ENCODE measurements at places on chromosomes 16 and 17. TPM values are rescaled to one million over a fixed set of nuclear protein-coding genes. Genes with fewer than 3 reads are reported as not detected.

Gene DLX4
- 0.67 TPM for total RNA-seq

Gene C17orf113
- 0.48 TPM for total RNA-seq

Gene KRTAP2-3
- not detected for total RNA-seq

Gene DPEP3
- not detected for total RNA-seq

Gene ZFP1
- 3.1 TPM for total RNA-seq

Gene ZNF423
- 0.72 TPM for total RNA-seq

Gene CHST4
- not detected for total RNA-seq

Gene TMEM238L
- total RNA-seq, result 1.1 TPM

Gene TSPAN10
- 0.19 TPM for total RNA-seq

Gene G6PC1
- not detected for total RNA-seq

Gene IGF2BP1
- not detected for total RNA-seq

DNA sequence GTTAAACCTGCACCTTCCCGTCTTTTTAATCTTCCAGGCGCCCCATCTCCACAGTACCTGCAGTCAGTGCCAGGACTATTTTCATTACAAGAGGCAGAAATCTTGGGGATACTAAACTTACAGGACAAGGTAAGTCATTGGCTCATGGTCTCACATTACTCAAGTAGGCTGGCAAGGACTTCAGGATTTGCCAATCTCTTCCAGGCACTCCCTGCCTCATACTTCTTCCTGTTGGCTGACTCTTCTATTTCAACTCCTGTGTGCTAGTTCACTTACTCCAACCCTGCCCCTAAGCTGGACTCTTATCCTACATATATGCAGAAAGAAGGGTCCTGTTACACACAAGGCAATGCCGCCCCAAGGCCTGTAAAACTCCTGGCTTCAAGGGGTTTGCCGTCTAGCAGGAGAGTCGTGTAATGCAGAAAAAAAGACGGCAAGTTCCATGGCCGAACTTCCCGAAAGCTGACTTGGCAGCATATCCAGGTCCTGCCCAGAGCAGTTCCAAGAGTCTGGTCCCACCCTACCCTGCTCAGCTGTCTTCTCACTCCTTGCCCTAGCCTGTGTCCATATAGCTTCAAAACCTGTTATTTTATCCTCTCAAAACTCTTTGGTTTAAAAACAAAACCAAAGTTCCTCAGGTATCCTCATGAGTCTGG, 14.8 kb downstream of the ERN1 start:
- DNase-seq, result no peak

DNA sequence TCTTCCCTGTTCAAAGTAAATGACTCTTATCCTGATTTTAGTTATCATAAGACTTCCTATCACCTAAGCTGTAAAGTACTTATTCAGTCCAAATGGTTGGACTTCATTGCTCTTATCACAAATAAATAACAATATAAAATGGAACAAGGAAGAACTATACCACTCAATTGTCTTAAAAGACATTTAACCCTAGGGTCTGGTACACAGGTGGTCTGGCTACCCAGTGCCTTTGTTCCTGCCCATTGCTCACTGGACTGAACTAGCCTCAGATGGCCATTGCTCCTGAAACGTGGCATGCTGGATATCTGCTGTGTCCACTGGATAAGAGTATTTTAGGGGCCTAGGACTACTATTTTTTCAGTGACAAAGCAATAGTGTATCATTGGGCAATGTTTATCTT, 574.3 kb upstream of the CA10 start:
- no peak for DNase-seq

DNA sequence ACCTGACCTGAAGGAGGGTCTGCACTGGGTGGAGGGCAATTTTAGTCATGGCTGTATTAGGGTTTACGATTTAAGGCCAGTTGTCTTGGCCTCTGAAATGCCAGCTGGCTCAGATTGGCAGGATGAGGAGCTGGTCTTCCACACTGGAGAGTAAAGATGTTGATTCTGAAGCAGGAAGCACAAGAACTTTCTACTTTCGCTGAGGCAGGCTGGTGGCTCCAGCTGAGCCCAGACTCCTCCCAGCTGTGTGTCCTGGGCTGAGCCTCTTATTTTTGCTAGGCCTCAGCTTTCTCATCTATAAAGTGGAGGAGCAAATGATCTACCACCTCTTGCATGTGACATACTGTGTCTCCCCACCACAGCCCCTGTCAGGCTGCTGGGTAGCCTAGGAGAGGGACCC, 74.4 kb downstream of the MRM1 start:
- DNase-seq, result no peak

DNA sequence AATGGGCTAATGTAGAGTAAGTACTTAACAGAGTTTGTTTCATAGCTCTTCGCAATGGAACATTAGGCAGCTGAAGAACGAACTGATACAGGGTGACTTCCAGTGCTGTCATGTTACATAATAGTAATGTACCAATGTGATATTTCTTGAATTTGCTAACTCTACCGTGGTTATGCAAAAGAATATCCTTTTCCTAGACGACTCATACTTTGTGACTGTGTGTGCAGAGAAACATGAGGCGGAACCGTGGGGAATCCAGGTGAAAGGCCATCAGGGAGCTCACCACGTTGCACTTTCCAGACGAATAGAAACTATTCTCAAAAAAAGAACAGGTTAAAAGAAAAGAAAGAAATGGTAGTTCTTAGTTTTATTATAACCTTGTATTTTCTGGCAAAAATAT, 13.2 kb downstream of the NOB1 start:
- DNase-seq, result no peak

DNA sequence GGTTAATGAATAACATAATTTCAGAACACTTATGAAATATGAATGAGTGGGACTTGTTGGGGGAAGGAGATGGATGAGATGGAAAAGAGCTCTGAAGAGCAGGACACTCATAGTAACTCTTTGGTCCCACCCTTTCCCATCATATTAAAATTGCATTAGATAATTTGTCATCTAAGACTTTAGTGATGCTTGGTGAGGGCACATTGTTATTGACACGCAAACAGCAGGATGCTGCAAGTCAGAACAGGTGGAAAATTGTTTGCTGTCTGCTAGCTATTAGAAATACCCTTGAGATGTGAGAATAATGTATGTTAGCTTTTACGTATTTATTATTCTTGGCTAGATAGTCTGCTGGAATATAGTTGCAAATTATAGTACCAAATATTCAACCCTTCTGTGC, 75.7 kb downstream of the TANC2 start:
- DNase-seq, result no peak

- no peak for DNase-seq
Observed at GRCh38 chr17:32453370-32453769, 9.1 kb downstream of the PSMD11 start.

DNA sequence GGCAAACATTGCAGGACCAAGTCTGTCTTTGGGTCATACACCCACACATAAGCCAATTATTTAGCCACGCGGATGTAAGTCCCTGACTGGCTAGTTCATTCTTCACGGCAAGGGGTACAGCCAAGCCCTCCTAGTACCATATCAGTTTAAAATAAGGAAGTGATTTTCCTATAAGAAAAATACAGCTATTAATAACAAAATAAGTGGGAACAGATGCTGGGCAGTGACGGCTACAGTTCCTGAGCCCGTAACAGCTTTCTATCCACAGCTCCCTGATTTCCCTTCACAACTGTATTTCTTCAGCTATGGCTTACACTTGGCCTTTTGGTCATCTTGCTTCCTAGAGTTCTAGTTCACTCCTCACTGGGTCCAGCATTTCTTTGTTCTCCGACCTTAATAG, 542.4 kb upstream of the C16orf82 start:
- DNase-seq, result no peak

- no peak for DNase-seq
Observed at GRCh38 chr16:68395167-68395786, 53.0 kb downstream of the SMPD3 start.

DNA sequence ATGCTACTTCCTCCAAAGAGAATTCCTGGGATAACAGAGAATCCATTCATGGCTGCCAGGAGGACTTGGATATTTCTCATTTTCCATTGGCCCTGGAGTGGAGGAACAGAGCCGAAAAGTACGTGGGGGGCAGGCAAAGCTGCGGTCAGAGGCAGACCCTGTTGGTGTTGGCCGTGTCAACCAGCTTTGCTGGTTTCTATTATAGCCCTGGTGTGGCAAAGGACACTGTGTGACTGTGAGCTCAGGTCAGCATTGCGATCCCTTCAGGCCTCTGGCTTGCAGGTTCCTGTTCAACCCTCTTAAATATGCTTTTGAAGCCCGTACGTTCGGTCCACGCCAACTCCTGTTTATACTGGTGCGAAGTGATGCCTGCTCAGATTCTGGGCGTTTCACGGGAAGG, 596.2 kb downstream of the MAF start:
- no peak for DNase-seq

DNA sequence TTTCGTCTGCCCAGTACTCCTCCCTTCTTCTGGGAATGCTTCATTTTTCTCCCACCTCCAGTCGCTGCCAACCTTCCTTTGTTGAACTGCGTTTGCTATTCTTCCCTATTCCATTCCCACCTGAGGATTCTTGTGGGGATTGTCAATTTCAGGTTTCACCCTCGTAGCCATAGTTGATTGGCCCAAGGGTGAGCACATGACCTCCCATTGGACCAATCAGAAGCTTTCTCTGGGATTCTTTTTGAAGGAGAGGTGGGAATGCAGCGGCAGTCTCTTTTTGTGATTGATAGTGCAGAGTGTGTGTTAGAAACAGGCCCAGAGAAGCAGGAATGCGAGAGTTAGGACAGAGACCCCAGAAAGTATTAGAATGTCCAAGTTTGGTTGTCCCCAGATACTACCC, 49.1 kb upstream of the GPRC5B start:
- no peak for DNase-seq

DNA sequence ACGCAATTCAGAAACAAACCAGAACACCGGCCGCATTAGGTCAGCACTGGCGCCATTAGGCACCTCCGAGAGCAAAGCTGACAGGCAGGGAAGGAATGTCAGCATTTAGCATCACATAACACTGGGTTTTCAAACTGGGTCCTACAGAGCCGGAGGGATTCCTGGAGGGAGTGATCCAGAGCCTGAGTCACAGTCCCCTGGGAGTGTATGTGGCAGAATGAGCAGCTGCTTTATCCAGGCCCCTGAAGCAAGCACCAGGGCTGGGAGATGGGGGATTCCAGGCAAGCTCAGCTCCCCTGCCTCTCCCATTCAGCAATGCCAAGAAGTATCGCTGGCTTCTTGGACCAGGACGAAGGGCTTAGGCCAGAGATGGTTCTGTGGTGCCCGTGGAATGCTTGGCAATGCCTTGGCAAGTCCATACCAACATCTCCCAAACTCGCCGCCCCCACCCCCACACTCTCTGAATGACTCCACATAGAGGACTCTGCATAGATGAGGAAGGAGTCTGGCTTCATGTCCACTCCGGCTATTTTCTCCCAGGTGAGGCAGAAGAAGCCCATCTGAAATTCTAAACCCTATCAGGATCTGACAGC, 20.4 kb downstream of the GAS7 start:
- DNase-seq, result no peak

DNA sequence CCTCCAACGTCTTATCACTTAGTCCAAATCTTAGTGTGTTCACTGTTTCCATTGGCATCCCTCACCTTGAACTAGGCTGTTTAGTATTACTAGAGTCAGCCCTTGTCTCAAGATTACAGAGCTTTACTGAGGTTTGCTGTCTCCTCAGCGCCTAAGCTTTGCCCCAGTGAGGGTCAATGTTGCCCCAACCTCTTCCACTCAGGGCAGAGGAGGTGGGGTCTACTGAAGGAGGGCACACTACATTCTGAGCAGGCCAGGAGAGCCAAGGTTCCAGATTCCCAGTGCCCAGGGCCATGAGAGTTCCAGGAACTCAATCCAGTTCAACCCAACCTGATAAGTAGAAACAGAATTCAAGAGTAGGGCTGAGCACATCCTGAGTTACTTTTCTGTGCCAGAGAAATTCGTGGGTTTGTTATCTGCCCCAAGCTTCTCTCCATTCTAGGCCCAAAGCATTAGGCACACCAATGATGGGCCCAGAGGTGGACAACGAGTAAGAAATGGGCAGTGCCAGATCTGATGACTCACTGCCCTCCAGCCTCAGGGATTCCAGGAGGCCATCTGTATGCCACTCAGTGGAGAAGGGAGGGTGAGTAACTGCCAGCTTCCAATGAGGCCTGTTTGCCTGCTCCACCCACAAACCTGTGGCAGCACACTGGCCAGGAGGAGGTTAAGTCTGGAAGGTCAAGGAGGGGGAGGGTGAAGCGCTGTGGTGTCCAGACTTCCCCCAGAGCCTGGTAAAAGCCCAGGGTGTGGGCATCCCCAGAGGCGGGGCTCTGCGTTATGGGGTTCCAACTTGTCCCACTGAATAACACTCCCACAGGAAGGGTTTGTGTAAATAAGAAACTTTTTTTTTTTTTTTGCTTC, 8.2 kb downstream of the TUBG2 start:
- DNase-seq, result no peak

DNA sequence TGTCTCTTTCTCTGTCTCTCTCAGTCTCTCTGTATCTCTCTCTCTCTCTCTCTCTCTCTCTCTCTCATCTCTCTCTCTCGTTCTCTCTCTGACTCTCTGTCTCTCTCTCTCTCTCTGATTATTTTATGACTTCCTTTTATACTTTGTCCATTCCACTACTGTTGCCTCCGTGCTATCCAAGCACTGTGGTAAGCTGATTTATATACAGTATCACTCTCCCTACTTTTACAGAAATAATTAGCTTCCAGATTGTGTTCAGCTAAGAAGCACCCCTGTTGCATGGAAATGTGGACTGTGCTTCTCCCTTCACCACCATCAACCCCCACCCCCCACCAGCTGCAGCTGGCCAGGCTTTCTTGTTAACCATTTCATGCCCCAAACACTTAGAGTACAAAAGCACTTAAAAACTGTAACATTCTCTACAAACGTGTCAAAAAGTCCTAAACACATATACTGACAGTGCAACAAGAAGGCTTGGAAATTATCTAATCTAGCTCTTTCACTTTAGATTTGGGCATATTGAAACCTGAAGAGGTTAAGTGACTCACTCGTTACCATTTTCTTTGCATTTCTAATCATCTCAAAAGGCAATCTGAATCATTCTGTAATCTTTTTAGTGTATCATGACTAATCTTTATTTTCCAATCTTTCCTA, 11.6 kb upstream of the TMEM100 start:
- no peak for DNase-seq

GRCh38 chr16:67881621-67882161, 3.0 kb upstream of the NRN1L start:
- no peak for DNase-seq

DNA sequence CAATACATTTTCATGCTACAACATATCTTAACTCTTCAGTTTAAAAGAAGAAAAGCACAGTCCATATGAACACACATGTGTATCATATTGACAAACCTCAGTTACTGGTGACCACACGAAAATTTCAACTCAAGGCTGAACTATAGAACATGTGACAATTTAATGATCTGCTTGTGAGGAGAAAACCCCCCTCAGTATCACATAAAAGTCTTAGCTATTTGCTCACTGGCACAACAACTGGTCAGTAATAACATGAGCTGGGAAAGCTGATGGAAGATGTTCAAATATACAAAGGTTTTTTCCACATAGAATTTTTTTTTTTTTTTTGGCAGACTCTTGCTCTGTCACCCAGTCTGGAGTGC, 19.5 kb downstream of the ZNF652 start:
- no peak for DNase-seq

GRCh38 chr17:66755101-66755943, 79.6 kb upstream of the CACNG5 start:
- DNase-seq, result no peak

- no peak for DNase-seq
Observed at GRCh38 chr17:42051013-42051400, 606 bp upstream of the C17orf113 start.

GRCh38 chr17:33811004-33811760, 443.9 kb upstream of the CCL2 start:
- no peak for DNase-seq

GRCh38 chr17:68385490-68386215, 71.6 kb downstream of the WIPI1 start:
- no peak for DNase-seq

GRCh38 chr16:67529582-67530012, 968 bp downstream of the RIPOR1 start:
- DNase-seq, result no peak

- no peak for DNase-seq
Observed at GRCh38 chr17:58525239-58525638, 10.8 kb upstream of the MTMR4 start.

Measured in esophagus squamous epithelium (tissue), 5 donors.